ENCODE measurements at places on chromosomes 3 and 15.

DNA sequence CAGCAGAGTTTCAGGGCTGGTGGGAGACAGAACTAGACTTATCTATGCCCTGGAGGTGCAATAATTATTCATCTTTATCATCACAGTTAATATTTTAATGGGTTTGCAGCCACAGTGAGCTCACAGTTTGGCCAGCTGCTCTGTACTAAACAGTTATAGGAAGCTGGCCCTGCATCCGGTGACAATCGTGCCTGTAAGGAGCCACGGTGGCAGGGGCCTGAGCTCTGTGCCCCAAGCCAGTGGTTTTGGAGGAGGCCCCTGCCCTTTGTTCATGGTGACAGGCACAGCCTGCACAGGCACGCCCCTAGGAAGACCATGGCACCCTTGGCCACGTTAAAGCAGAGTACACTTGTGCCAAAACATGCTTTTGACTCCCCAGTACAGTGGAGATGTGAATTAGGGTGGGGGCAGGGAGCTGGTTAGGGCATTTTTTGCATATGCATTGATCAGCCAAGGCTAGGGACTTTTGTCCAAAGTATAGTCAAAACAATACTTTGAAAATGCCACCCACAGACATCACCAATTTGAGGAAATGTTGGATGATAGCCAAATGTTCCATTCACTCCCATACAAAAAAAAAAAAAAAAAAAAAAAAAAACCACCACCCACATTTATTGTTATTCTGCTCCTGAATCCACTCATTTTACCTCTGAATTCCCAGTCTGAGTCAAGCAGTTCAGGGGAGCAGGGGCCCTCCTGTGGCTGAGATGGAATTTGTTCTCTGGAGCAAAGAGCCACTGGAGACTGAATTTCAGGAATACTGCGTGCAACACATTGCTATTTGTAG is 3.4 kb upstream of the RFTN1 start:
- DNase-seq: no peak

DNA sequence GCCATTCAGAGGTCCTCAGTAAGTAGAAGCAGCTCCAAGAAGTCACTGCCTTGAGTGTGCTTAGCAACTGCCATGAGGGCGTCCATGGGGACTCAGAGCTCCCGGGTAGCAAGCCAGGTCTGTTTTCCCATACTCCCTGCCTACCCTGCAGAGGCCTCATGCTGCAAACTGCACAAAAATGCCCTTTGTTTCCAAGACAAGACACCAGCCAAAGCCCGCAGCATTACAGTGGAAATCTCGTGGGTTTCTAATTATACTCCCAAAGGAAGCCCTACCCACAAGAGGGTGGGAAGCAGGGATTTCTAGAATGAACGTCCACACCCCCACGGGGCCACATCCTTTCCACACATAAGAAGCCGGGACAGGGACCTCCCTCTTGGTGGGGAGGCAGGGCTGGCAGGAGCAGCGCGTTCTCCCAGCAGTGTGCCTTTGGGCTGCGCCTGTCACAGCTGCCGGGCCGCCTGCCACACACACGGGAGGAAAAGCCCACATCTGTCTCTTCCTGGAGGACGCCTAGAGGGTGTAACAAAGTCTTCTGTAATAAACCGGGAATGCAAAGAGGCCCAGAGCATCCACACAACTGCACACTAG is 31.1 kb downstream of the FAM174B start:
- peak; percentile 81 for DNase-seq

GRCh38 chr15:80679167-80679803 is 15.8 kb upstream of the ABHD17C start:
- no peak for DNase-seq

- DNase-seq: no peak
Measured at GRCh38 chr3:18428036-18428435, 2.9 kb upstream of the SATB1 start.

GRCh38 chr15:92418864-92419263 is 25.2 kb downstream of the ST8SIA2 start:
- DNase-seq: no peak

All from occipital lobe (tissue), 3 donors.